ENCODE measurements at places on chromosomes 7 and 10. TPM values are rescaled to one million over a fixed set of nuclear protein-coding genes. Genes with fewer than 3 reads are reported as not detected.

GRCh38 chr7:36862771-36863261 lies 138.5 kb upstream of the AOAH start:
- no peak for ATAC-seq

DNA sequence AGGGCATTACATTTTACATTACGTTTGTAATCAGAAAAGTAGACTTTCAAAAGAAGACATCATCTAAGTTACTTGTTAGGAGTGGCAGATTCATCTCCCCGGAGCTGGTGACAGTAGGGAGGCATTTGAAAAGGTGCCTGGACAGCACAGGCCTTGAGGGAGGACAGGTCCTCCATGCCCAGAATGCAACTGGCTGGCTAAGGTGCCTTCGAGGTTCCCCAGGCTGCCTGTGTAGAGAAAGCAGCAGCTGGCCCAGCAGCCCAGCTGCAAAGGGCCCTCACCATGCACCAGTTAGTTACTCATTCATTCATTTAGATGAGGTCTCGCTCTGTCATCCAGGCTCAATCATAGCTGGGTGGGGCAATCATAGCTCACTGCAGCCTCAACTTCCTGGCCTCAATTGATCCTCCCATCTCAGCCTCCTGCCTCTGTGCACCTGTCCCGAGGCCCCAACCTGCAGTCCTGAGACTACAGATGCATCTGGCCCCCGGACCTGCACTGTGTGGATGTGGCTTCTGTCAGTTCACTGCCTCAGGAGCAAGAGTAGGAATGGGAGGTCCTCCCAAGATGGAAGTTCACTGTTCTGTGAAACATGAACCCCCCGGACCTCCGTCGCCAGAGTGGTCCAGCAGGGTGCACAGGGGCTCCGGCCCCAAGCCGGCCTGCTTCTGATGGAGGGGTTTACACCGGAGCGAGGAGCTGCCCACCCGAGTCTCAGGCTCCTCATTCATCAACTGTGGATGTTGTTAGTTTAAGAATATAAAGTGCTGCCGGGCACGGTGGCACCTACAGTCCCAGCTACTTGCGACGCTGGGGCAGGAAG lies 36.6 kb downstream of the PRKAG2 start:
- ATAC-seq, result no peak

DNA sequence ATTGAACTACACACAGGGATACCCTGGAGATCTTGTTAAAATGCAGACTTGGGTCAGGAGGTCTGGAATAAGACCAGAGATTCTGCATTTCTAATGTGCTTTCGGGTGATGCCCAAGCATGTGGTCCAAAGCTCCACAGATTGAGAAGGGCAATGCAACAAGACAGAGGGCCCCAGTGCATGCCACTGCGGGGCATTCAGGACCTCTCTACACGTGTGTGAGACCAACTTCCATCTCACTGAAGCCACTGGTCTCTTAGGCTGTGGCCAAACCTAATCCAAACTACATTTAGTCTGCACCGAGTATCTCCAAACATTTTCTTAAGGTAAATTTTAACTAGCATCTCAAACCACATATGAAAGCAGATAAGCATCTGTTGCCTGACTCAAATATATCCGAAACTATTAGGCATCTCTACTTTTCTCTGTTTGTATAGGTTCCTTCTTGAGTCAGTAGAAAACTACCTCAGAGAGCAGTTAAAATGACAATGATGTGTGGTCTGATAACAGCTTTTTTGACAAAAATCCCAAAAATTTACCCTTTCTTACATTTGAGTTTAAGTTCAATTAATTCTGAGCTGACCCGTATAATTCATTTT lies 107.5 kb downstream of the ELMO1 start:
- ATAC-seq, result no peak

- no peak for ATAC-seq
These were observed 77.5 kb upstream of the KCNMA1 start for GRCh38 chr10:77715088-77715487.

DNA sequence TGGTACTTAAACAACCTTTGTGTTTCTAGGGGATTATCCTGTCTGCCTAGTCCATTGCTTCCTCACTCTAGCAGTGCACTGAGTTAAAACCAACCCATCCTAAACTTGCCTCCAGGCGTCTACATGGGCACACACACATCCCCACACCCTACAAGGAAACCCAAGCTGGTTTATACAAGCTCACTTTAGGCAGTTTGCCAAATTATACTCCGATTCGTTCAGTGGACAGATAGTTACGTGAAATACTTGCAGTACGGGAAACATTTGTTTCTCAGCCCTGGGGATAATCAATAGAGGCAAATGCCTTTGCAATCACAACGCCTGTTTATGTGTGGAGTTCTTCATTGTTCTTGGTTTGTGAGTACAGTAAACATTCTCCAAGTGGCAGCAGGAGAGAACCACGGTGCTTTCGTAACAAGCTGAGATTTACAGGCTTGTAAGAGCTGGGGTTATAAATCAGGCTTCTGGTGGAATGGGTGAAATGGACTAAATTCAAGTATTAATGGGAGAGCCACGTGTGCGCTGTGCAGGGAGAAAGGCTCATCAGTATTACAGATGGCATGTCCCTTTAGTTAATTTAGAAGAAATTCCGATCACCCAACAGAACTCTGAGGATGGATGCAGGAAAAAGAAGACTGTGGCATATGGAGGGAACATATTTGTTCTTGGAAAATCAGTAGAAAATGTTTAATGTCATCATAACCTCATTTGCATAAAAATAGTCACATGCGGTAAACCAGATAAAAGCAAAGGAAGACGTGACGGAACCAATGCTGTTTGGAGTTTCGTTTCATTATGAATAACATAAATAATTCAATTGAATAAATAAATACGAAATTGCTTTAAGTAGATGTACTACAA lies 217.1 kb downstream of the GALNT17 start:
- peak; percentile 93 for ATAC-seq

DNA sequence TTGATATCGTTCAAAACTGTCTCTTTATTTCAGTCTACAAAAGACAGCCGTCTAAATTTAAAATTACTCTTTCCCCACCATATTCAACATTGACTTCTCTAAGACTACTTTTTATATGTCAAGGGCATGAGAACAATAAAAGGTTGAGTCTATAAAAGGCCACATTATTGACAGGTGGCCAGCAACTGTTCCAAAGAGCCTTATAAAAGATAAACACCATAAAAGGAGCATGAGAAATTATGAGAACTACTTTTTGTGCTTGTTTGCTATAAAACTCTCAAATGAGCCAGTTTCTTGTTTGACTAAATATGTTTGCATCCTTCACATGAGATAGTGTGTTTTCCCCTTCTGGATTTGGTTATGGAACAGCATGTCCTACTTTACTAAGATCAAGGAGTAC lies 189.2 kb downstream of the THSD7A start:
- no peak for ATAC-seq

DNA sequence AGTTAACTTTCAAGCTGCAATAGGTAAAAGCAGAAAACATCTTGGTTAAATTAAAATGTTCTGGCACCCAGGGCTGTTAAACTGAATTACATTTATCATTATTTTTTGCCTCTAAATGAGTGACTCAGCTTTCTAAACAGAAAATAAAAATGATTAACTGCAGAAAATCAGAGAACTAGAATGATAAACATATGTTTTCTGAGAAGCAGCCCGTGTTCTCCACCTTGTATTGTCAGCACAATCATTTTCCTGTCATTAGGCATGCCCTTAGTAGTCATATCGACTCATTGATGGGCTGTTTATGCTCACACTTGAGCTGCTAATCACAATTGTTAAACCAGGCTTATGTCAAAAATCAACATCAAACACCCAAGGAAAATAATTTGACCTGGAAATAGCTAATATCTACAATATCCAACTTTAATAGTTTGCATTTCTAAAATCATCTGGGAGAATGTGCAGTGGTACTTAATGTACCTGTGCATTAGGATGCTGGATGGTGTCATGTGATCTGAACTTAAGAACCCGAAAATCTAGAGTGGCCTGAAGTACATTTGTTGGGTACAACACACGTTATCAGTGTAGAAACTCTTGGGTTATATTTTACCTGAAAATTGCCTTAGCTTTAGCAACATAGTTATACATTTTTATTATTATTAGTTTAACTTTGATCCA lies 2.3 kb downstream of the MDFIC start:
- ATAC-seq, result no peak

DNA sequence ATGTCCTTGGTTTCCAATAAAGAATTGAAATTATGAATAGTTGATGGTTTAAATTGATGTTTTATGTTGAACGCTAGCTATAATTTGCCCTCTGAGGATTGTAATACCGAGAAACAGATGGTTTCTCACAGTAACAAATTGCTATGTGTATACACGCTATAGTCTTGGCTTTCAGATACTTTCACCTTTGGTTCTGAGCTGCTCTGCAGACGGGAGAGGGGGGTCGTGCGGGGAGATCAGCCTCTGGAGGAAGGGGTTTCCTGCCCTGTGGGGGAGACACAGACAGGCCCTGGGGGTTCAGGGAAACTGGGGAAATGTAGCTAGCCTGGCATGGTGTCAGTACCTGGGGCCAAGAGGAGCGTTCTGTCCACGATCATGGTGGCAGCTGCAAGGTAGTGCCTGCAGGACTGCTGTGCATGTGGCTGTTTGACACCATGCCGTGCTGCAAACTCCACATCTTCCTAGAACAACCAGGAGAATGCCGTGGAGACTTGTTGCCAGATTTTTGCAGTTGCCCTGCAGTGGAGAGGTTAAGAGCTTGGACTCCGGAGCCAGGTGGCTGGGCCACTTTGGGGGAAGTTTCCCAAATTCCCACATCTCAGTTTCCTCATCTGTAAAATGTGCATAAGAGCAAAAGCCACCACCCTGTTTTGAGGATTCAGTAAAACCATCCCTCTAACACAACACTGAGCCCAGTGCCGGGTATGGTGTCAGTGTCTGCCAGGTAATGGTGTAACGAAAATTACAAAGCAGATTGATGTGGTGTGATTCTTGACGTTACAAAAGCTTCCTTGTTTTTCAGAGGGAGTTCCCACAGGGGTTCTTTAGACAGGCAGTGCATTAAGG lies 167.9 kb downstream of the CUX1 start:
- ATAC-seq, result peak; percentile 67

DNA sequence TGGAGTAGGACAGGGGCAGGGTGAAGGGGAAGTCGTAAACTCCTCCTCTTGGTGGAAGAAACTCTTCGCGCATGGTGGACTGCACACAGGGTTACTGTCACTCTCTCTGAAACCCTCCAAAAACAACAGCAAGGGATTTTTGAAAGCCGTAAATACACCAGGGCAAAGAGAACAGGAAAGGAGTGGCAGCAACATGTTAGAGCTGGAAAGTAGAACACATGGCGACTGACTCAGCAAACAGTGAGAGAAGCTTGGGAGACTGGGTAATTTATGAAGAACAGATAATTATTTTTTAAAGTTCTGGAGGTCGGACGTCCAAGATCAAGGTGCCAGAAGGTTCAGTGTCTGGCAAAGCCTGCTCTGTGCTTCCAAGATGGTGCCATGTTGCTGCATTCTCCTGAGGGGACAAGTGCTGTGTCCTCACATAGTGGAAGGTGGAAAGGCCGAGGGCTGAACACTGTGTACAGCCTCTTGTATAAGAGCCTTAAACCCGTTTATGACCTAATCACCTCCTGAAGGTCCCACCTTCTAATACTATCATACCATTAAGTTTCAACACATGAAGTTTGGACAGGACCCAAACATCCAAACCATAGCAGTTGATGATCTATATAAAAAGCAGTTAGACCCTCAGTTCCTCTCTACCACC lies 22.5 kb upstream of the C10orf53 start:
- ATAC-seq, result no peak

- ATAC-seq, result no peak
These were observed 400.1 kb downstream of the SORCS1 start for GRCh38 chr10:106764360-106764759.

DNA sequence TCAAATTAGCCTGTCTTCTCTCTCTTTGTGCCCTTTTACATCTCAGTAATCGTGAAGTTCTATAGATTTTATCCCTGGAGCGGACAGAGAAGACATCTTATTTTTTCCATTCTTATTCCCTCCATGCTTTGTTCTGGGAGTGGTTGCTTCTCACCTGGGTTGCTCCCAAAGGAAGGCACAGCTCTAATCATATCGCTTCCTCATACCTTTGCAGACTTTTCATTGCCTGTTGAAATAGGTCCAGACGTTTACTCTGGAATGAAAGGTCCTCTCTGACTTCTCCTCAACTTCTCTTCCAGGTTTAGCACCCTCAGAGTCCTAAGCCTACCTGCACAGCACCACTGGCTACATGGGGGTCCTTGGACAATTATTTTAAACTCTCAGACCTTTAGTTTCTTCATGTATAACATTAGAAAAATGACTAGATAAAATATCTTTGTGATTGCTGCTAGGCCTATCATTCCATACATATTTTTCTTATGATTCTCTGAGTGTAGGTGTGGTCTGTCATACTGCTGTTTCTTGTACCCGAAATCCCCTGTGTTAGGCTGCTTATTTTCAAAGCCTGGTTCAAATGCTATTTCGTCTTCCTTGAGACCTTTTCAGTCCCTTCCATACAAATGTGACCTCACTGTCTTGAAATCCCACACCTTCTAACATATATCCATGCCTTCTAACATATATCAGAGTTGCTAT lies 418.1 kb downstream of the GFRA1 start:
- ATAC-seq, result no peak

DNA sequence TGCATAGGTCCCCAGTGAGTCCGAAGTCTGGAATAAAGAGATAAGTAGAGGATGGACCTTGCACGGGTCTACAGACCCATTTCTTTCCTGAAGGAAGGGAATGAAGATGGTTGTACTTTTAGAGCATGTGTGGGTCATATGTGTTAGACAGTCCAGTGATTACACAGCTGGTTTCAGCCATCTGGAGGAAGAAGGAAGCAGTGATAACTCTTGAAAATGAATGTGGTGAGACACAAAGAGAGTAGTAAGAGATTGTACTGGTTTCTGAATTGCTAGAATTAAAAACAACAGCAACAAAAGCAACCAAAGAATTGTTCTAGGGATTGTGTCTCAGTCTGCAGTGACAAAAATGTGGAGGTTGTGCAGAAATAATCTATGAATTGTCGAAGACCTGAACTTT lies 258.9 kb downstream of the SUGCT start:
- ATAC-seq, result no peak

Gene BAMBI
- 23.1 TPM for total RNA-seq

Gene OPALIN
- not detected for total RNA-seq

Gene FAM25C
- not detected for total RNA-seq

Gene TRIM50
- 0.13 TPM for total RNA-seq

Gene VPS50
- 28.1 TPM for total RNA-seq

Gene SLC13A1
- total RNA-seq, result not detected

All from motor neuron (in vitro differentiated cells).